ENCODE measurements at places on chromosomes 3 and 15.

DNA sequence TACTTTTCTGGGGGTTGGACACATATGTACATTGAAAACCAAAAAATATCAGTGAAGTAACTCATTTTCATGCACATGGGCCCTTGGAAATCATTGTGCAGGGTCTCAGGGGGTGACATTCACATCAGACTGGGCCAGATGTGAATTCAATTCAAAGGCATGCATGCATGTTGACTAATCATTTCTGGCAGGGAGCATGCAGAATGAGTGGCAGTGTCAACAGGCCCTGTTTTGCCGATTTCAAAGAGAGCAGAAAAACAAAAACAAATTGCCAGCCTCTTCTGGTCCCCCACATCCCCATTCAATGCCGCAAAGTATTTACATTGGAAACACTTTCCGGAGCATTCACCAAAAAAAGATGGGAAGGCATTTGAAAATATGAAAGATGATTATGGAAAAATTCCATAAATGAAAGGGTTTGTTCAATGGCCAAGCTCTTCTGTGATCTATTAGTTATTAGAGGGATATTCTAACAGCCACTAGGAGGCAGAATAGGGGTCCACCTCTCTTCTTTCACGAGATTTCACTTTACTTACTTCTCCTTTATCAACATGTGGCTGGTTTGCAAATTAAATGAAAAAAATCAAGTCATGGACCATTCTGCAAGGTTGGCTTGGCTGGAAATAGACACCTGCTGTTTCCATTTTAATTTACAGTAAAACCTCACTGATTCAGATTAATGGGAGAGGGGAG, 119.9 kb upstream of the FEZF2 start:
- DNase-seq = no peak

GRCh38 chr3:24496529-24497482, 2.2 kb upstream of the THRB start:
- no peak for DNase-seq

DNA sequence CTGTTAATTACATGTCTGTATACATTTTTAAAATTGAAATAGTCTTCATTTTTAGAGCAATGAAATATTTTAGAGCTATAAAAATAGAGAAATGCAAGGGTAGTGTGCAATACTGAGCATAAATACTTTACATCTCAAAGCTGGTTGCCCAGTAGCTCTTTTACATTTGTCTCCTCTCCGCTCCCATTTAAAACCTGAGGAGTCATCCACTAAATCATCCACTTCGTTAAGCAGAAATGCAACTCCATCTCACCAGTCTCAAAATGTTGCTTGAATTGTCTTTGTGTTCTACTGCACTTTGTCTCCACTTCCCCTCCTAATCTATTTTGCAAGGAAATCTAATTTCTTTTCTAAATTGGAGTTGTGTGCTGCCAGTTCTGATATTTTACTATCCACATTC, 563.6 kb downstream of the VGLL3 start:
- no peak for DNase-seq

DNA sequence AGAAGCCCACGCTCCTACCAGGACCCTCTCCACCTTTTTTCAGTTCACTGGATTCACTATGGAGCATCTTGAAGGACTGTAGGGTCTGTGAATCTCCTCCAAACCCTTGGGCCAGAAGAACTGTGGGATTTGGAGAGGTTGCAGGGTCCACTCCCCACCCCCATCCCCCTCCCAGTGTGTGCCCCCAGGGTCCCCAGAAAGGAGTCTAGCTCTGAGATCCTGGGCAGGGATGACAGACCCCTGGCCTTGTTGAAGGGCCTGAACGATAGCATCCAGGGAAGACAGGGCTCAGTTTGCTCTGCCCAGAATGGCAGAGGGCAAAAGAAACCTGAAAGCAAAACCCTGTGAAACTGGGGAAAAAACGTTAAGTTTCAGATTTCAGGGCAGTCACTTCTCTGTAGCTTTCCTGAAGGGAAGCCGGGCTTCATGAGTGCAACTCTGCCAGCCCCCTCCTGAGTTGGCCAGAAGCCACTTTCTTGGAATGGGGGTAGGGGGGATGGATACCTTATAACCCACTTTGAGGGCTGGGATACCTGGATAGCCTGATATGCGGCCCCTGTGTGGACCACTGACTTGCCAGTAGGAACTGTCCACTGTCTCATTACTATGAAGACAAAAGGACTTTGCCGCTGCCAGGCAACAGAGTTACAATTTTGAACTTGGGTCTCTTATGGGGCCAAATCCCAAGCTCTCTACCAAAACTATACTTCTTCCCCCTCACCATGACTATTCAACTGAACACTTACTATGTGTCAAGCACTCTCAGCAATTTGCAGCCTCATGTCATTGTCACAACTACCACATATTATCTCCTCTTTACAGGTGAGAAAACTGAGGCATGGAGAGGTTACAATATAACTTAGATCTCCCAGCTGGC, 1.6 kb upstream of the CISH start:
- no peak for DNase-seq

- DNase-seq = no peak
These were observed 8.8 kb upstream of the MAGI1 start for GRCh38 chr3:66047311-66048050.

DNA sequence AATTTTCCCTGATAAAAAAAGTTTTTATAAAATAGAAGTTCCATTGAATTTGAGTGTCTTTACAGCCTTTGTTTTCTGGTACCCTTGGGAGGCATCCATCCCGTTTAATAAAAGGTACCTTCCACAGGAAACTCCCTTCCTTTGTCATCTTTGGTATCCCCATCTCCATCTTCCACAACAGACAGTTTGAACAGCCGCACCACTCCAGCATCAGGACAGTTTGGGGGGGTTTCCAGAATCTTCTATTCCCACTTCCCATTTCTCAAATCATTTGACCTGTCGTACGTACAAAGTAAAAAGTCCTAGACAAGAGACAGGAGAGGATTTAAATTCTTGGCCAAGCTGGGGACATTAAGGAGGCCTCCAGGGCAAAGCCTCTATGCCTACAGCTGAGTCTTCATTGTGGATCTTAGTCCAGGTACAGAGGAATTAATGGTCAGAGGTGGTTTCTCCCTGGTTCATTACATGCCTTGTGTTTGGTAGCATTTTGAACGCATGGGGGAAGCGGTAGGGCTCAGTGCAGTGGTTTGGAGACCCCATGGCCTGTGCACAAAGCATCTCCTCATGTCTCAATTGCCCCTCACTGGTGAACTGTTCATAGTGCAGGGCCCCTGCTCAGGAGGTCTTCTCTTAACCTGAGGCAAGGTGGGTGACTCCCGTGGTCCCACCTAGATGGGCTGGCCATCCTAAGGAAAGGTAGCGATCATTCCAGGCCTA, 19.4 kb upstream of the BCL2A1 start:
- DNase-seq = peak; percentile 67

All from inflammatory macrophage treated with lipopolysaccharide for 1 hour (primary cell).